Right renal cortex interstitium (tissue), 3 donors: ENCODE measurements at places on chromosomes 16 and 17.

GRCh38 chr16:52494621-52495020 lies 52.3 kb downstream of the TOX3 start:
- DNase-seq, result no peak

DNA sequence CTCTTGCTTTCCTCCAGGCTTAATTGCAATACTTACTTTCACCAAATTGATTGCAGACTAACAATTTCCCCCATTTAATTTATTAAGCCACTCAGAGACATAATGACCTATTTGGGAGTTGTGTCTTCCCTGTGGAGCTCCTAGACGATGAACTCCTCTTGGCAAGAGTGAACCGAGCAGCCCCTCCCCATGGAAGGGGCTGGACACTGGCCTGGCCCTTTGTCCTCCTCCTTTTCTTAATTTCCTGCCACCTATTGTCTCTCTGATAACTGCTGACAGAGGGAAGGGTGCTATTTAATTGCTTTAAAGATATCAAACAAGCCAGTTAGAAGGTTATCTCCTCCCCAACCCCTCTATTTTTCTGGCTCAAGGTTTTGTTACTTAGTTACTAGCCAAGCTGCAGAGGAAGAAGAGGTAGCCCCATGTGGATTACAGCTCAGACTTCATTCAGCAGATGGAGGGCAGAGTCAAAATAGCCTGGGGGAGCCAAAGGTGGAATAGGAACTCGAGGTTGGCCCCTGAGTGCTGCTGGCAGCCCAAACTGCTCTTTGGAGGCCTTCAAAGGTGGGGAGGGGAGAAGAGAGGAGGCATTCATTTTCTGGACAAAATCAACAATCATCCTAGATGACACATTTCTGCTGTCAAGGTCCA lies 3.7 kb upstream of the SSTR2 start:
- DNase-seq, result no peak

DNA sequence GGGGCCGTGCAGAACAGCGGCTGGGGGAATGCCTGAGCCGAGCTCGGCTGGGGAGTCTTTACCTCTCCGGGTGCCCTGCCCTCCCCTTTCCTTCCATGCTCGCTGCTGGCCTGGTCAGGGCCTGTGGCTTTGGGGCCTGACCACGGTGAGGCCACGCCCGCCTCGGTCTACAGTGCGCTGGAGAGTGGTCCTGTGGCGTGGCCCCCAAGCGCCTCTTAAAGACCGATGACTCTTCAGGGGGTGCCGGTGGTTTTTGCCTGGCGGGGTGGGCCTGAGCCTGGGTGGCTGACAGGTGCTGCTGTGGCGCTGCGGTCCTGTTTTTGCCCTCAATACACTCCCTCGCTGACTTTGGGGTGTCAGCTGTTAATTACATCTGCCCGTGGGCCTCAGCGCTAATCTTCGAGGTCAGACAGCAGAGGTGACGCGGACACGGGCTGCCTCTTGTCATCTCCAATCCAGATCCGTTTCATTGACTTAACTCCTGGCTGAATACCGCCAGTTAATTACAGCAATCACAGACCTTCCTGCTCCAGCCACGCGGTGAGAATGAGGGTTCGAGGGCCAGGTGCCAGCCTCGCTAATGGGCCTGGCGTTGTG lies 29.7 kb downstream of the GSE1 start:
- DNase-seq, result no peak

DNA sequence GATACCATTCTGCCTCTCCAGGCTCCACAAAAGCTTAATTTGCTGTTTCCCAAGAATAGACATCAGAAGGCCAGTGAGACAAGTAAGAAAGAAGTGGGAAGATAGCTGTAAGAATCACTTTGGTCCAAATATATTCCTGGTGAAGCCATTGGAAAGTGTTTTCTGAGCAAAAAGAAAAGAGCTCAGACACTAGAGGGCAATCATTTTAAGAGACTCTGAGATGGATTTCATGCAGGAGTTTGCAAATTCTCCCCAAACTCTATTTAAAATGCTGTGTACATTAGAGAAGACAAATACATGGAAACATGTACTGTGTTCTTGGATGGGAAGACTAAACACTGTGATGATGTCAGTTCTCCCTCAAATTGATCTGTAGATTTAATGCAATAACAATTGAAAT lies 8.0 kb upstream of the SLC6A2 start:
- DNase-seq, result no peak

- no peak for DNase-seq
These were observed 20.5 kb downstream of the DEXI start for GRCh38 chr16:10921536-10922327.

GRCh38 chr17:59311051-59311468 lies 20.4 kb upstream of the YPEL2 start:
- DNase-seq, result no peak

- DNase-seq, result no peak
These were observed 26.2 kb downstream of the IL21R start for GRCh38 chr16:27428026-27428785.

DNA sequence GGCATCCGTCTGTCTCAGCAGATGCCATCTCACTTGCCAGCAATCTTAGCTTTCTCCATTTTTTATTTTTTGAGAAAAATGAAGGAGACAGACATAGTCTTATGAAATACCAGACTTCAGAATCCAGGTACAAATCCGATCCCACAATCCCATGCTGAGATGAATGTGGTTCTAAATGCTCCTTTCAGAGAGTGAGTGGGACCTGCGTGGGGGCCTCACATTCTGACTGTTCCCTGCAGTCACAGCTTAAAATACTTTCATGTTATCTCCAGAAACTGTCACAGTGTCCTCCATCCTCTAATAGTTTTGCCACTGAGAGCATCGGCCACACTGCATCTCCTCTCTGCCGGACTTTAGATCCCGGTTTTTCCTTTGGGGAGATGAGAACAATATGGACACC lies 34.9 kb upstream of the ENDOV start:
- DNase-seq, result no peak

GRCh38 chr17:82215972-82216300 lies 3.3 kb upstream of the CCDC57 start:
- DNase-seq, result no peak

- DNase-seq, result no peak
These were observed 59.9 kb downstream of the LGALS9 start for GRCh38 chr17:27690882-27691281.

DNA sequence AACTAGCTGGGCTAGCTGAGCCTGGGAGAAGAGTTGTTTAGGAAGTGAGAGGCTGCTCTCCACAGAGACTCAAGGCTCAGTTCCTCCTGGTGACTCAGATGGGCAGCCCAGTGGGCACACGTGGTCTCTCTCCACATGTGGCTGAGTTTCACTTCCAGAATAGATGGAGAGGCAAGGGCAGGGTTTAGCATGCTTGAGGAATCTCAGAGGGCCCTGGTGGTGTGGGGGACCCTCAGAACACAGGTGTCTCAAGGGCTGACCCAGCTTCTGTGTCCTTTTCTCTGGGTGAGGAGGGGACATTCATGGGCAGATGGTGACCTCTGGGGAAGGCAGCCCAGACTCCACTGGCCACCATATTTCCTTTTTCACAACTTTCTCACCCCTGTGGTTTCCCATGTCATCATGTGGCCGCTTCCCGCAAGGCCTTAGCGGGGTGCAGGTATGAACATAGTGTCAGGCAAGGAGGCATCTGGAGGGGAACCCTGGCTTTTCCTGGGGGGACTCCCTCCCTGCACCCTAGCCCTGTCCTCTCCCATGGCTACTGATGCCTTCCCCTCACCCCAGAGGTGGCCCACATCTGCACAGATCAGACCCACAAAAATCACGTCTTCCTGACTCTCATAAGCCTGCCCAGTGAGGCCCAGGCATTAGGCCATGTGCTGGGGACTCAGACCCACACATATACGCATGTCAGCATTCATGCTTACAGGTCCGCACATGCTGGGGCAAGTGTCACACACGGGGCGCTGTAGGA lies 3.3 kb downstream of the GRN start:
- no peak for DNase-seq

GRCh38 chr16:49439050-49439449 lies 65.4 kb downstream of the C16orf78 start:
- no peak for DNase-seq

- DNase-seq, result no peak
These were observed 77.1 kb downstream of the USP31 start for GRCh38 chr16:23072084-23072599.

DNA sequence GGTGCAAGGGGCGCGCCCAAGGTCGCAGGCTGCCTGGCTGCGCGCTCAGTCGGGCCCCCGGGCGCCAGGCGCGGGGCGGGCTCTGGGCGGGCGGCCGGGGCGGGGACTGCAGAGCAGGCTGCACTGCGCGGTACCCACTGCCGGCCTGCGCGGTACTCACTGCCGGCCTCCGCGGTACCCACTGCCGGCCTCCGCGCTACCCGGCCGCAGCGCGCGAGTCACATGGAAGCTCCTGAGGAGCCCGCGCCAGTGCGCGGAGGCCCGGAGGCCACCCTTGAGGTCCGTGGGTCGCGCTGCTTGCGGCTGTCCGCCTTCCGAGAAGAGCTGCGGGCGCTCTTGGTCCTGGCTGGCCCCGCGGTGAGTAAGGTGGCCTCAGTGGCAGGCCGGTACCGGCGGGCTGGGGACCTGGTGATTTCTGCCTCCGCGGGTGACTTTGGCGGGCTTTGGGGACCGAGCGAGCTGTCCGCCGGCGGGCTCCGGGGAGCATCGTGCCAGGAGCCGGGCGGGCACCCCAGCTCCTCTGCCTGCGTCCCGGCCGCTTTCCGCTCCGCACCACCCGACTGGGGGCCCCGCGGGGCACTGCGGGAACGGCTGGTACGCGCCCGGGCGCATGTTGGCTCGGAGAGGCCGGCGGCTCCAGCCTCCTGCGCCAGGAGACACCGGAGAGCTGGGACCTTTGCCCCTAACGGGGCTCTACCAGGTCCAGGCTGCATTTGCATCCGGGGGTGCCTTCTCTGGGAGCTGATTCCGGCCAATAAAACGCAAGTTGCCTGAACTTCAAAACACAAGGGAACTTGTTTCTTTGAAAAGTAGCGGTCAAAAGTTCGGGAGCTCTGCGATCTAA lies at the start of gene SLC47A1:
SLC47A1 (plus strand) TSS at position 137 of the 844 bp plus-strand sequence; CDS start at position 223, 86 bp downstream.
- DNase-seq, result no peak

- no peak for DNase-seq
These were observed 20.0 kb upstream of the HERPUD1 start for GRCh38 chr16:56911771-56912571.

DNA sequence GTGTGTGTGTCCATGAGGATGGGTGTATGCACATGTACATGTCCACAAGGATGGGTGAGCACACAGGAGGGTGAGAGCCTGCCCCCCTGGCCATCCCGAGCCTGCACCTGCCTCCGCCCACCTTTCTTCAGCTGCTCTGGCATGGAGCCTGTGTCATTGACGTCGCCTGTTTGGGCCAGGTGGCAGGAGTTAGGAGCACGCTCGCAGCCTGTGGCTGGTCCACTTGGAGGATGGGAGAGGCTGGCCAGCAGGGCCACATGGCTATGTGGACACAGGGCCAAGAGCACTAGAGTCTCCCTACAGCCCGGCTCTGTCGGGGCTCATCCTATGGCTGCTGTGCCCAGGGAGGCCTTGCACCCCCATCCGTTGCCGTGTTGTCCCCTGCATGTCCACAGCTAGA lies 21.4 kb downstream of the BAHCC1 start:
- DNase-seq, result no peak

DNA sequence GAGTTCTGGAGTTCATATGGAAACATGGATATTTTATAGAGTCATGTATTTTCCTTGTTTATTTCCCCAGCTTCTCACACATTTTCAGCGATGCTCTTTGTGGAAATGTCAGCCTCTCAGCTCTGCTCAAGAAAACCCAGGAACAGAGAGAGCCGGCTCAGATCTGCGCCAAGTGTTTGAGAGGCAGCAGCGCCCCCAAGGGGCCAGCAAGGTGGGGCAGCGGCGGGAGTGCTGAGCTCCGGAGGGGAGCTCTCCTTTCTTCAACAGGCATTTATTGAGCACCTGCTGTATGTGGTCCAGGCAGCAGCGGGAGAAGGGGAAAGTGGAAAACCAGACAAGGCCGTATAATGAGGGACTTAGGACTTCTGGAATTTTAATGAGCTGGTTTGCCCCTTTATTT lies 421.1 kb upstream of the C16orf82 start:
- DNase-seq, result no peak

DNA sequence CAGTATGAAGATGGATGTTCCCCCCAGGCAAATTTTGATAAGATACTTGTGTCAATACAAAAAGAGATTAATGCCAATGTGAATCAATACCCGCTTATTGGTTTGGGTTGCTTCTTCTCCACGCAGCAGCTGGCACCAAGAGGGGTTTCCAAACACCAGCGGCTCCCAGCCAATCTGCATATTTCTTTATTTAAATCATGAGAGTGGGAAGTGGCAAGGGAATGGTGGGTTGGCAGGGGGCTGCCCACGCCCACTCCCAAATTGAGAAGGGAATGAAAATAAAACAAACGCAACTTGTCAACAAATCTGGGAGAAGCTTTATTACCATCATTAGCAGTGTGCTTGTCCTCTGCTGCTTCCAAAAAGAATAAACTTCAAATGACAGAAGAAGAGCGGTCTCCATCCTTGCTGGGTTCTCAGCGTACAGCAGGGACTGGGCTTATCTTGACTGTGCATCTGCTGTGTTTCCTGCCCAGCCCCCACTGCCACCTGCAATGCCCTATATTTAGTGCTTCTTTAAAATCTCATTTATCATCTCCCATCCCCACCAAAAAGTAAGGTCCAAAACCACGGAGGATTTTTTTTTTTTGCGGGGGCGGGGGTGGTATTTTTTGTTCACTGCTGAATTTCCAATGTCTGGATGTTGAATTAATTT lies 34.9 kb upstream of the C16orf78 start:
- DNase-seq, result no peak

DNA sequence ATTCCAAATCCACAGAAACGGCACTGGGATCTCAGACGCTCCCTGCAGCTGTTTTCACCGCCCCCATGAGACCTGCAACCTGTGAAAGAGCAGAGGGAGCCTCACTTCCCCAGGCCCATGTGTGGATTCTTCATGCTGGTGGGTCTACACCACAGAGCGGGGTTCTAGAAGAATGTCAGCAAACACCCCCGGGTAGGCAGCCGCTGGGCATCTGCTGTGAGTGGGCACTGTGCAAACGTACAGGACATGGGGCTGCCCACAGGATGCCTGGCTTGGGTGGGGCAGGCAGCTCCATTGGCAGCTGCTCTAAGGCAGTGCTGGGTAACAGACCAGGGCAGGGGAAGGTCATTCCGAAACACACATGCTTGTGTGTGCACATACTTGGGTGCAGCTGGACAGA lies 174.9 kb downstream of the RBFOX3 start:
- DNase-seq, result no peak

- DNase-seq, result no peak
These were observed 42.8 kb downstream of the RAB11FIP3 start for GRCh38 chr16:468068-468821.

DNA sequence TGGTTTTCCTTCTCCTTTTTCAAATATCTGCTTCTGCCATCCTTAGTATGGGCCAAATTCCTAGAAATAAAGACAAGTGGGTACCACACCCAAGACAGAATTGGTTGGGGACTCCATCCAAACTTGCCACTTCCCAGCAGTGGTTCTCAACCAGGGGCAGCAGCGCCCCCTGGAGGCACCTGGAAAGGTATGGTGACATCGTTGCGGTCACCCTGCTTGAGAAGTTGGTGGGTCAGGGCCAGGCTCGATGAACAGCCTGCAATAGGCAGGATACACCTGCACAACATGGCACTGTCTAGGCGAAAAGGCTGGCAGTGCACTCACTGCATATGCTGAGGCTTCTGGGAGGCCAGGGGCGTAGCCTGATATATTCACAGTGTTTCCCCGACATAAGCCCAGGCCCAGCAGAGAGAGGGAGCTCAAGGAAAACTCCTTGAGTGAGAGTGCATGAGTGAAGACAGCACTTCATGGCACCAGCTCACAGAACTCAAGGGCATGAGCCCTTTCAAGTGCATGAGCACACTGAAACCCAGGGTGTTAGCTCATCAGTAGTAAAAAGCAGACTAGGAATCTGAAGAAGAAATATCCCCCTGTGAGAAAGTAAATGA lies 57.7 kb downstream of the CMC2 start:
- no peak for DNase-seq

- no peak for DNase-seq
These were observed 220.1 kb downstream of the FOXL1 start for GRCh38 chr16:86798247-86799041.
